ENCODE measurements at places on chromosomes 4 and X.

- DNase-seq, result no peak
Observed at GRCh38 chr4:88012647-88013046, 5.2 kb downstream of the PKD2 start.

DNA sequence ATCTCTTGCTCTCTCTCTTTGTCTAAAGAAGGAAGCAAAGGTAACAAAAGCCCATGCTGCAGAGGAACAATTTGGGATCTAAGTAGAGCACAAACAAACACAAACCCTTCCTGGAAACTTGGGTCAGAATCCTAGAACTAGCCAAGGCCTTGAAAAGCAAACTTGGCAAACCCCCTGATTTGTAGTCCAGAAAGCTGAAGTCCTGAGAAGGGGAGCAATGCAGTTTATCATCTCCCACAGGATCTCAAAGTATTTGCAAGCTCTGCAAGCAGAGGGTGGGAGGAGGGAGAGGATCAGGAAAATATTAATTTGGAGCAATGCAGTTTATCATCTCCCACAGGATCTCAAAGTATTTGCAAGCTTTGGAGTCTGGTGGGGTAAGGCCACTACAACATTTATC lies 379.5 kb upstream of the FGF13 start:
- no peak for DNase-seq

- DNase-seq, result no peak
Observed at GRCh38 chr4:142585411-142585810, 260.7 kb downstream of the INPP4B start.

DNA sequence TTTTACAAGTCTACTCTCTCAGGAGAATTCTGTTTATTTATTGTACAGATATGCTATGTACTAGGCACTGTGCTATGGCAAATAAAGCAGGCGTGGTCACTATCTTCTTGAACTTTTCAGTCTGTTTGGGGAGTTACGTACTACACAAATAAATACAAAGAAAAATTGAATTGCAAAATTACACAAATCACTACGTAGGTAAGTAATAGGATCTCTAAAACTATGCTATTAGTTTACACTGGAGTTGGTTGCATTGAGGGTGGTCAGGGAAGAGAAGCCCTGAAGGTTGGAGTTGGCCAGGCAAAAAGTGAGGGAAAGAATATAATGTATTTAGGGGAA lies 75.7 kb downstream of the GAB1 start:
- no peak for DNase-seq

DNA sequence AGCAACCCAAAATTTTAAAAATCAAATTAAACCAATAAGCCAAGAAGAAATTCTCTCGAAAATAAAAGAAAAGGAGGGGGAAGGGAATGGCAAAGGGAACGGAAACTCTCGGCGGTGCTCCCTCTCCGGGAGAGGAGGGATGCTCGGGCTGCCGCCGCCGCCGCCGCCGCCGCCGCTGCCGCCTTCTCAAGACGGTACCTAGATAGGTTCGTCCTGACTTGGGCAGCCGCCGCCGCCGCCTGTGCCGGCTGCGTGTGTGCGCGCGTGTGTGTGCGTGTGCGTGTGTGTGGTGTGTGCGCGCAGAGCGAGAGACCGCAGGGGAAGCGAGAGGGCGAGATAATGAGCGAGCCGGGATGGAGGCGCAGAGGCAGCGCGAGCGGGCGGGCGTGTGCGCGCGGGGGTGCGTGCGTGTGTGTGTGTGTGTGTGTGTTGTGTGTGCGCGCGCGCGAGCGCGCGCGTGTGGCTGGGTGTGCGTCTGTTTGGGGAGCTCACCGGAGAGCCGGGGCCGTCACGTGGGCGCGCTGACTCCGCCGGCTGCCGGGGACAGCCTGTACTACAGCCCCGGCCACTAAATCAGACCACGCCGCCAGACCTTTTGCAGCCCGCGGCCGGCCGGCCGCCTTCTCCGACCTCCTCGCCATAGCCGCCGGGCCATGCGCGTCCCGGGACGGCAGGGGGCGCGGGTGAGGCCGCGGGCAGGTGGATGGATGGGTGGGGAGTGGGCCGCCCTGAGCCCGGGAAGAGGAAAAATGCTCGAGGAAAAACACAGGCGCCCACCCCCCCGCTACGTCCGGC lies 111.6 kb downstream of the DHX15 start:
- DNase-seq, result peak; percentile 93

DNA sequence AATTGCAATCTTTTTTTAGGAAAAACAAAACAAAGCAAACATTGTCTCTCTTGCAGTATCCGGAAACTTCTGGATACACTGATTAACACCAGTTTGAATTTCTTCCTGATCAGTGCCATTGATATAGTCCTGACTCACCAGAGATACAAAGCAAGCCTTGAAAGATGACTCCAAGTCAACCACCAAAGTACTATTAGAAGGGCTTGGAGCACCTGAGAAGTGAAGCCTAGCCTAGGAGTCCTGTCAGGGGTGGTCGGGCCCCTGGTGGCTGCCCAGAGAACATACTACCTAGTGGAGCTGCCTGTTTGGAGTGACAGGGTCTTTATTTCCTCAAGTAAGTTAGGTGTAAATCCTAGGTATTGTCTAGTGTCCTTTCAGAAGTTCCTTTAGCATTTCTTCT lies 593.2 kb downstream of the ZNF674 start:
- DNase-seq, result no peak

DNA sequence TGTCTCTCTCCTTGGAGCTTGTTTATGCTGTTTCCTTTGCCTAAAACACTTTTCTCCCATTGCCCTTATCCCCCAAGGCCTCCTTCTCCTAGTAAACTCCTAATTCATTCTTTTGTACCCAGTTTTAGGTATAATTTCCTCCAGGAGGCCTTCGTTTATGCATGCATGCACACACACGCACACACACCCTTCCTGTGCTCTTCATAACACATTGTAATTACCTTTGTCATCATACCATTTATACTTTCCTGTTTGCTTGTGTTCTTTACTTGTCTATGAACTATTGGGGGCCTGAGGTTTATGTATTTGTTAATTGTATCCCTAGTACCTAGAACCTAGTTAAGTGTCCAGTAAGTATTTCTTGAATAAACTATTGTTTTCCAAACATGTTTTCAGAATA lies 45.5 kb downstream of the XIAP start:
- DNase-seq, result no peak

DNA sequence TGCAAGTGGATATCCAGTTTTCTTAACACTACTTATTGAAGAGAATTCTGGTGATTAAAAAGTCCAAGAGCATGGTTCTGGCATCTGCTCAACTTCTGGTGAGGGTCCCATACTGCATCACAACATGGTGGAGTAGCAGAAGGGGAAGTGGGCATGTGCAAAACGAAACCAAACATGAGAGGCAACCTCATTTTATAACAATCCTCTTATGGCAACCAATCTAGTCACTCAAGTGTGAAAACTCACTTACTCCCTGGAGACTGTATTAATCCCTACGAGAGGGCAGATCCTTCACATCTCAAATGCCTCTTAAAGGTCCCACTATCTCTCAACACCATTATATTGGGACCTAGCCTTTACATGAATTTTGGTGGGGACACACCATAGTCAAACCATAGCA lies 55.4 kb upstream of the TRO start:
- no peak for DNase-seq

GRCh38 chr4:1714303-1715001 lies 2.3 kb upstream of the SLBP start:
- DNase-seq, result no peak

- DNase-seq, result no peak
Observed at GRCh38 chr4:82865592-82865991, 25.4 kb downstream of the SEC31A start.

DNA sequence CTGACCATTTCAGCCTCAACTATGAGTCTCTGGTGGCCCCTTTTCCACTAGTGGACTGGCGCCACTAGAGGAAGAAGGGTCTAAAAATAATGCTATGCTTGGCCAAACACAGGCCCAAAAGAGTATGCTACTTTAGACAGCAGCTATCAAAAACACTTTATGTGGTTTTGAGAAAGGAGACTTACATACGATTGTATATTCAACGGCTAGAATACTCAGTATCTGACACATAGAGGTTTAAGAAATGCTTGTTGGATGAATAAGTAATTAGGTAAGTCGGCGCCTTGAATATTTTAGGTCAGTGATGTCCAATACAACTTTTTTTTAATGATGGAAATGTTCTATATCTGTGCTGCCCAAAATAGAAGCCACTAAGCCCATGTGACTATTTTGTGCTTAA lies 25.7 kb upstream of the TMPRSS11A start:
- no peak for DNase-seq

DNA sequence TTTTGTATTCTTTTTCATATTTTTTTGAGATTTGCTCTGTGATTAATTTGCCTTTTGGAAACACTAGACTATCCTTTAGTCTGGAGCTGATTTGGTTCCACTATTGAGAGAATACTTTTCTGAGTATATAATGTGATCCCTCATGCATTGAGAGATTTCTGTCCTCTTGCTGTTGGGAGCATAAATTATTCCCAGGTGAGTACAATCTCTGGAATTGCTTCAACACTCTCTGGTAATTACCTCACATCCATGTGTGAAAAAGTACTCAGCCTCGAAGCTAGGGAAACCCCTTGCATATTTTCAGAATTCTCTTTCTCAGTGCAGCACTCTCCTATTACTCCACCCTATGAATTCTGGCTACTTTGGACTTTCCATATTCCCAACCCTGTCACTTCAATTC lies 550.0 kb downstream of the RAPGEF2 start:
- no peak for DNase-seq

DNA sequence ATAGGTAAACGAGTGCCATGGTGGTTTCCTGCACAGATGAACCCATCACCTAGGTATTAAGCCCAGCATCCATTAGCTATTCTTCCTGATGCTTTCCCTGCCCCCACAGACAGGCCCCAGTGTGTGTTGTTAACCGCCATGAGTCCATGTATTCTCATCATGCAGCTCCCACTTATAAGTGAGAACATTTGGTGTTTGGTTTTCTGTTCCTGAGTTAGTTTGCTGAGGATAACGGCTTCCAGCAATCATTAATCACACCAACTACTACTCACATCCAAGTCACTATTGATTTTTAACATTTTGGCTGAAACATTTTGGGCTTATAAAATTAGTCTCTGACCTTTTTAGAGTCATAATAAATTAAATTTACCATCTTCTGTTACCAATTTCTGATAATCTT lies 205.3 kb downstream of the SPOCK3 start:
- no peak for DNase-seq

DNA sequence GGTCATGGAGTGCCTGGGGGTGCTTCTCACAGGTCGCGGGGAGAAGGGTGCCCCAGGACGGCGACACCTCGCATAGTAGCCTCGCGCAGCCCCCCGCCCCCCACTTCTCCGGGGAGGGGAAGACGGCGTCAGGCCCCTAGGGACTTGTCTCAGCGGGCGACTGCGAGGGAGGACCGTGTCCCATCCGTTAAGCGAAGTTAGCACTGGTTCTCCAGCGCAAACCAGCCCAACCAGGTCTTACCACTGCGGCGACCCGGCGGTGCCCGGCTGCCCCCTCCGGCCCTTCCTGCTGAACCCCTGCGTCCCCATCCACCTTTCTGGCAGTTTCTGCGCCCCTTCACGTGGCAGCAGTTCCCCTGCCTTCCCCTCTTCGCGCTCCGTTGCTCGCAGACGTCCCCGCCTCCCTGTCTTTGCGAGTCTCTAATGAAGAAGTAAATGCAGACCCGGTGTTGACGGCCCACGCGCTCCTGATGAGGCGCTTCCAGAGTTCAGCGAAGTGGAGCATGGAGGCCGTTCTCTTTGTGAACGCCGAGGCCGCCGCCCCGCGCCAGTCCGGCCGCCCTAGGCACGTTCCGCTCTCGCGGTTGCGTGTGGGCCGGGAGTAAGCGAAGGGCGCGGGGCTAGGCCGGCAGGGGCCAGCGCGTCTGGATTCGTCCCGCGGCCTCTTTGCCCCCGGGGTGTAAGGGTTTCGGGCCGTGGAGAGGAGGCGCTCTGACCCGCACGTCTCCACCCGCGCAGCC lies 3.0 kb downstream of the SLIT2 start:
- peak; percentile 87 for DNase-seq

- no peak for DNase-seq
Observed at GRCh38 chrX:81537723-81538122, 335.8 kb downstream of the SH3BGRL start.

DNA sequence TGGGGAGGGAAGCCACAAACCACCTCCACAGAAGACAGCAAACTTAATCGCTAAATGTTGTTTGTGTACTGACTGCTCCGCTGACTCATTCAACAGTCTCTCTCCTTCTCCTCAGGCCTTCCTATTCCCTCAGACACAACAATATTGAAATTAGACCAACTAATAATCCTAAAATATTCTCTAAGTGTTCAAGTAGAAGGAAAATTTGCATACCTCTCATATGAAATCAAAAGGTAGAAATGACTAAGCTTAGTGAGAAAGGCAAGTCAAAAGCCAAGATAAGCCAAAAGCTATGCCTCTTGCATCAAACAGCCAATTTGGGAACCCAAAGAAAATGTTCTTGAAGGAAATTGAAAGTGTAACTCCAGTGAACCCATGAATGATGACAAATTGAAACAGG lies 75.7 kb upstream of the ARHGAP24 start:
- no peak for DNase-seq

DNA sequence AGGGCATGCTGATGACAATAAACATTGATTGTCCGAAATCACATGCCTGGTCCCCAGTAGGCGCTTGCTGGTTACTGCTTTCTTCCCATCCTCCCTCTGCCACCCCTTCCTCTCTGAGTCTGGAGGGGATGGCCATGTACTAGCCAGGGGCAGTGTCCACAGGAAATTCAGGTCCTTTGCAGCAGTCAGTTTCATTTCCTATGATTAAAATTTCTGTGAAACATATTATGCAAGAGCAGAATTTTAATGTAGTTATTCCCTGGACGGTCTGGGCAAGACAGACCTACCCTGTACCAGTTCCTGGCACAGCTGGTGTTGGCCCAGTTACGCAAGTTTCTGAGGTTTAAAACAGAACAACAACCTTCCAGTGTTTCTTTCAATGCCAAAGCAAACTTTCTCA lies 28.2 kb upstream of the TLR2 start:
- DNase-seq, result no peak

GRCh38 chrX:13013363-13014110 lies 30.9 kb downstream of the FAM9C start:
- no peak for DNase-seq

DNA sequence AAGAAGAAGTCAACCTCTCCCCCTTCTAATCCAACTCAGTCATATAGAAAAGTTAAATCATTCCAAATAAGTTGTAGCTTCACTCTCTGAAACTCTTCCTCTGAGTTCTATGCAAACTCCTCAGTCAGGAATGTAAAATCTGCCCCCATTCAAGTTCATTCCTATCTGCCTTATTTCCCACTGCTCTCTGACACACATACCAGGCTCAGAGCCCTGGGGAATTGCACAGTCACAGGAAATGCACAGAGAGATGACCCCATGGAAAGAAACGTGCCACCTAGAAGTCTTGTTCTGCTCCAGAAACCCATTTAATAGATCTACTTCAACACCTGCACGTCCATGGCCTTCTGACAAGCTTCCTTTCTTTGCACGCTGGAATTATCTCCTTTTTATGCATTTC lies 236.0 kb upstream of the VCX3A start:
- DNase-seq, result no peak

DNA sequence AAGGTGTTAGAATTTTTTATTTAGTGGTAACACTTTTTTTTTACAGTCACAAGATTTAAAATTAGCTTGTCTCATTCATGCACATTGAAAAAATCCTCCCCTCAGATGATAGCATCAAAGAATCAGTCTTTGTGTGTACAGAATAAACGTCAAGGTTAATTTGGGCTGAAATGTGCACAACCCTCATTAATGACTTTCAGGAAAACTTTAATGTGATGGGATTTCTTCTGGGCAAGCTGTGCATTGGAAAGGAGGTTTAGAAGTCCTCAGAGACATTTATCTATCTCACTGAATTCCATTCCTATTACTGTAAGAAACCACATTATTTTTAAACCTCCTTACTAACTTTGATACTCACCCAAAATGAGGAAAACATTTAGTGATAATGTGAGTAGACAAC lies 88.2 kb upstream of the TECRL start:
- DNase-seq, result peak; percentile 74

GRCh38 chr4:77183777-77184420 lies 26.9 kb downstream of the CCNG2 start:
- DNase-seq, result no peak

All from eye (tissue), 1 donor.